NCI-H1105 (cell line): ENCODE measurements at places on chromosomes 1 and 21.

DNA sequence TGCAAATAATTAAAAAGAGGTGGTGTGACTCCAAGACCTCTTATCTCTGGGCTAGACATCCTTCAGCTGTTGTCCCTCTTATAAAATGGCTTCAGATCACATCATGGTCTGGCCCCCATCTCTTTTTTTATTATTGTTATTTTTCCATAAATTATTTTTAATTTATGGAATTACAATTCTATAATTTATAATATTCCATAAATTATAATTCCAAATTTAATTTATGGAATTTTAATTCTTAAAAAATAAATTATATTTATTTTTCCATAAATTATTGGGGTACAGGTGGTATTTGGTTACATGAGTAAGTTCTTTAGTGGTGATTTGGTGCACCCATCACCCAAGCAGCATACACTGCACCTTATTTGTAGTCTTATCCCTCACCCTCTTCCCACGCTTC is 65.9 kb upstream of the GJA5 start:
- DNase-seq, result no peak

DNA sequence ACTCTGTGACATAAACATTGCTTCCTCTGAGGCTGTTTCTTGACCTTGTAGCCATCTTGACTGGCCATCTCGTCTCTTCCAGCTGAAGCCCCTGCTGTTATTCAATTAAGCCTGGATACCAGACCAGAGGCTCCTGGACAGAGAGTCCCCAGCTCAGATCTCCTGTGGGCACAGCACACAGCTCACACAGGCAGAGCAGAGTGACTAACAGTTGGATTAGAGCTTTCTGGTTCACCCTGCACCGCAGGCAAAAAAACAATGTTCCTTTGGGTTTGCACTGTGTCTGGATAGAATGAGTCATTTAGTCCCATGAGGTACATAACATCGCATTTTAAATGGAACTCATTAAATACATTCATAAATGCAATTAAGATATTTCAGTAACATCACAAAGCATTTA is 33.4 kb upstream of the USH2A start:
- no peak for DNase-seq

- no peak for DNase-seq
These were observed 177.3 kb upstream of the TMEM51 start for GRCh38 chr1:14976256-14976655.

DNA sequence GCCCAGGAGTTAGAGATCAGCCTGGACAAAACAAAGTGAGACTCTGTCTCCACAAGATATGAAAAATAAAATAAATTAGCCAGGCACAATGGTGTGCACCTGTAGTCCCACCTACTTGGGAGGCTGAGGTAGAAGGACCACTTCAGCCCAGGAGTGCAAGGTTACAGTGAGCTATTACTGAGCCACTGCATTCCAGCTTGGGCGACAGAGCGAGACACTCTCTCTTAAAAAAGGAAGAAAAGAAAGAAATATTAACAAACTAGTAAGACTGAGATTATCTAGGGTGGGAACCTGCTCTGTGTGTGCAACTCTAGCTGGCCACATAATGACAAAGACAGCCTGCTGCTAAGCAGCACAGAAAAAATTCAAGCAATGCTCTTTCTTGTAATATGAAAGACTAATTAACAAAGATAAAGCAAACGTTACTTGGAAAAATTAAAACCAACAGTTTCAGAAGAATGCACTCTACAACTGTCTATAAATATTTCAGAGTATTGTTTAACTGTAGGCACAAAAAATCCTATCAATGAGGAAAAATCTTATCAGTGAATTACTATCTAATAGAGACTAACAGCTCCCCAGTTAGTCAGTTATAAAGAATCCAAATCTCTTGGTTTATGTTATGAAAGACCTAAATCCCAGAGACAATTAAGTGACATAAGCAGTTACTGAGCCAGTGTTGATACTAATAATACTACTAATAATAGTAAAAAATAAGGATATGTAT is 74.5 kb downstream of the ENAH start:
- DNase-seq, result no peak

DNA sequence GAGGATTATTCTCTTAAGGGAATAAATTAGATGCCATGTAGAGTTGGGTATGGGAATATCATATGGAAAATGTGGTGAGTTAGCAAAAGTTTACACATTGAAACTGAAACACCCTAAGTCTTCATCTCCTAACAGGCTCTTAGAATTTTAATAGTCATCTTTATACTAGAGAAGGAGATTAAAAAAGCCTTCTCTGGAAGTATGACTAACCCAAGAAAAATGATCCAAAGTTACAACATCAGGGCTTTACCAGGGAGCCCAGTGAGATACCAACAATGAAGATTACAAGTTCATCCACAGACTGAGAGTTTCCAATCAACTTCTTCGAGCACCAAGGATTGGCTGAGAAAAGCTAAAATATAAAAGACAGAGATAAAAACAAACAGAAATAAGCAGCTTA is 70.0 kb upstream of the KIAA0040 start:
- DNase-seq, result no peak

- DNase-seq, result no peak
These were observed 3.6 kb downstream of the KIAA0040 start for GRCh38 chr1:175188936-175189335.

- DNase-seq, result no peak
These were observed 13.7 kb upstream of the RGS16 start for GRCh38 chr1:182617734-182618351.

- DNase-seq, result no peak
These were observed 8.8 kb upstream of the CCDC27 start for GRCh38 chr1:3743421-3743820.

GRCh38 chr21:14825514-14825974 is 239.3 kb downstream of the NRIP1 start:
- no peak for DNase-seq

GRCh38 chr1:77900687-77901293 is 12.4 kb downstream of the NEXN start:
- peak; percentile 23 for DNase-seq

GRCh38 chr1:101833312-101833711 is 163.4 kb downstream of the OLFM3 start:
- no peak for DNase-seq

DNA sequence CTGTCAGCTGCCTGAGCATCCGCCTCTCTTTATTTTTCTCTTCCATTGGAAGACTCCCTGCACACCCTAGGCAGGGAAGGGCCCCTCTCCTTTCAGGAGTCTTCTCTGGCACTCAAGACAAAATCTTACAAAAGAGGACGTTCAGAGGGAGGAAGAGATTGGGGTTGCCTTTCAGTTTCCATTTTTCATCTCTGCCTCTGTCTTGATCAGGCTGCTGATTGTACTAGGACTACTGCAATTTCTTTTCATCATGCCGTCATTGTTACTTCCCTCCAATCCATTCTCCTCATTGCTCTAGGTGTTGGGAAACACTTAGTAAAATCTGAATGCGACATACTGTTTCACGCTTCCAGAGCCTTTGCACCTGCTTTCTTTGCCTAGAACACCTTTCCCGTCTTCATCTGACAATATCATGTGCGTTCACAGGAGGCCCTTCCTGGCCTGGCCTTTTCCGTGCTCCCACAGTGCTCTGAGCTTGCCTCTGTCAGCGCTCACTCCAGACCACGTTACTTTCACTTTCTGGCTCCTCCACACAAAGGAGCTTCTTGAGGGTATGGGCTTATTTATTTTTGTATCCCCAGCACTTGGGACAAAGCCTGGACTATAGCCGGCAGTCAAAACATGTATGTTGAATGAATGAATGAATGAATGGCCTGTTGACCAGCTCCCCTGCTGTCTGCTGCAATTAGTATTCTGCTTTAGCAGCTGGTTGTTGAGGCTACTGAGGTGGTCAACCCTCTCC is 10.9 kb downstream of the LRRC71 start:
- no peak for DNase-seq

DNA sequence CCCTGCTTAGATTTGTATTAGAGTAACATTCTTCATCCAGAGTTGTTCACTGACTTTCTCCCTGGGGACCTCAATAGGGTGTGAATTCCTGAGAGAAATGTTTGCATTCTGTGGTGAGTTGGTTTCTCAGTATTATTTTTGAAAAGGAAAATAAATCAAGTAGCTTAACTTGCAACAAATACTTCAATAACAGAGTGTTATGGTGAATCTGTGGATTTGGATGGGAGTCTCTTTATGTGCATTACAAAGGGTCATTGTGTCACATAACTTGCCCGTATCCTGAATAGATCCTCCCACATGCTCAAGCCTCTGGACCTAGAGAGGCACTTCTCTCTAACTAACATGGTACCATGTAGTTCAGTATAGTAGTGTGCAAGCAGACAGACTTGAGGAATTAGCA is 68.4 kb upstream of the IPO9 start:
- no peak for DNase-seq

DNA sequence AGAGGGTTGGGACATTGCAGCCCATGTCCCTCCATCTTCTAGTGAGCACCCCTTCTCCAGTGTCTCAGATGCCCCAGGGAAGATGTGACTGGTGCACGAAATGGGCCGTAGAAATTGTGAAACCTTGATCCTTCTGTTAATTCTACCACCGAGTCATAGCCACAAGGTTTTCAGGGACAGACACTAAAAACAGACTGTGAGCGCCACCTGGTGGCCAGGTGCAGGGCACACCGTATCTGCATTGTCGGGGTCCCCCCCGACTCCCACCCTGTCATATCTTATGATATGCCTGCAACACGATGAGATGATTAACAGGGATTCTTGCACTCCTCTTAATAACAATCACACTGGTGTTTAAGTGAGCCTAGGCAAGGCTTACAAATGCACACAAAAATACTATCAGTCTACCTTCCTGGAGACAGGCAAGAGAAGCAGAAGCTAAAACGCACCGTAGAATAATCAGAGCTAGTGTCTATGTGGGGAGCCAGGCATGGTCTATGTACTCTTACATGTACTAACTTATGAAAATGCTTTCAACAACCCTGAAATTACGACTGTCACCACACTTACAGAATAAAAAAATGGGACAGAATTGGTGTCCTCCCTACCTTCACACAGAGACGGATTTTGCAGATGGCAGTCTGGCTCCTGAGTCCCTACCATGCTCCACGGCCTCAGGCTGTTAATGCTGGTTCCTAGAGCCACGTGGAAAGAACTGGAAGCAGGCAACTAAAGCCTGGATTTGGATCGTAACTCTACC is 57.9 kb downstream of the FHAD1 start:
- peak; percentile 55 for DNase-seq

- DNase-seq, result no peak
These were observed 158.5 kb upstream of the PRMT6 start for GRCh38 chr1:106897976-106898375.

DNA sequence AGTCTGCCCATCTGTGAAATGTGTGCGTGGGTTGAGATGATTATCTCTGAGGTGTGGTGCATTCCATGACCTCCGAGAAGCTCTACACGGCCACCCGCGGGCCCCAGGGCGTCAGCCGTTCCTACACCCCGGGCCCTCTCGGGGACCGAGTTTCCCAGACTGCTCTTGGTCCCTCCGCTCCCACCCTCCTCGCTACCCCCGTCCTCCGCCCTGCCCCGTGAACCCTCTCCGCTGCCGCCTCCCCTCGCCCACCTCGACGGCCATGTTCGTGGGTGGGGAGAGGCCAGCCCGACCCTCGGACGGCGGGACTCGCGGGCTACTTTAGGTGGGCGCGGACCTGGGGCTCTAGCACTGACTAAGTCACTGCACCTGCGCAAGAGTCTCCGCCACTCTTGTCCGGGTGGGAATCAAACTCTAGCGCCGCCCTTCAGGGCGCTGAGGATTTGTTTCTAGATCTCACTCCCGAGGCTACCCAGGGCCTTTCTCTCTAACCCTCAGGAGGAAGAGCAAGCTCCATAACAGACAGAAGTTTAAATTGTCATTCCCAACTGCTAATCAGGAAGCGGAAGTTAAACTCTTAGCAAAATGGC is 47.7 kb upstream of the VWA5B1 start:
- DNase-seq, result no peak

- DNase-seq, result no peak
These were observed 25.4 kb downstream of the PLA2G4A start for GRCh38 chr1:186854102-186854501.

GRCh38 chr1:87904651-87905050 is 576.0 kb downstream of the LMO4 start:
- no peak for DNase-seq

DNA sequence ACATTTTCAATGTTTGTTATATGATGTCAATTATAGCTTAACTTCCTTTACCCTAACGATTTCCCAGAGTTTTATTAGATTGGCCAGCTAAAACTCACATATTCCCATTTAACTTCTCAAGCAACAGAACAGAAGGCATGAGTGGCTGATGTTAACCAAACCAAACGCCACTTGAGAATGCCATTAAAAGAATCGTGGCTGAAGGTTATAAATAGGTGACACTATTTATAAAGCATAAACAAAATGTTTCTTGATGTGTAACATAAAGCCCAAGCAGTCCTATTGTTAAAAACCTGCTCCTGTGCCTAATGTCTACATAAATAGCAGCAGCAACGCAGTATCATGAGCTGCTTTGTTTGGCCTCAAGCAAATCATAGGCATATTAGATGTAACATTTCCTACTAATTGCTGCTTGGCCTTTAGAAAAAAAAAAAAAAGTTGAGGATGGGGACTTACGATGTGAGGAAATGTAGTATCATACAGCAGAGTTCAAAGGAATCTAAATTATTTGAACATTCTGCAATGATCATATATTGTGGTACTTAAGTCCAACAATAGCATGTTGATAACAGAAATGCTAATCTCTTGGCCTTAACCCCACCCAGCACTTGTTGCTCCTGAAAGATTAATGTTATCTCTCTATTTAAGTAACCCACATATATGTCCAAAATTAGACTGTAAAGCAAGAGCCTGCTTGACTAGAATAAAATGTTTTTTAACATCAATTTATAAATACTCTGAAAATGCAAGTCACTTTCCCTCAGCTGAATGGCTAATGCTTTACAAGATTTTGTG is 106.0 kb downstream of the ESRRG start:
- no peak for DNase-seq

DNA sequence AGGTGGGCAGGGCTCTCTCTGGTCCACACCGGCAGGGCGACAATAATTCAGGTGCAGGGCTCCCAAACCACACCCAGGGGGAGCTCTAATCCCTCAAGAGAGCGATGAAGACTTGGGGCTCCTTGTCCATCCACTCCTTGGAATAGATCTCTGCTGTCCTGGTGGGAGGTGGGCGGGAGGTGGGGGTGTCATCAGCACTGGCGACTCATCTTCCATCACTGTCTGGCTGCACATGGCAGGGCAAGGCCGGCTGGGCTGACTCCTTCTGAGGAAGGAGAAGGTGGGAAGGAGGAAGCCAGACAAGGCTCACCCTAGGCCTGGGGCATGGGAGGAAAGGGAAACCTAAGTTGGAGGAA is 29.3 kb downstream of the TNNT2 start:
- DNase-seq, result peak; percentile 2
